AG09309 (cell line): ENCODE measurements at places on chromosomes 13 and 19.

DNA sequence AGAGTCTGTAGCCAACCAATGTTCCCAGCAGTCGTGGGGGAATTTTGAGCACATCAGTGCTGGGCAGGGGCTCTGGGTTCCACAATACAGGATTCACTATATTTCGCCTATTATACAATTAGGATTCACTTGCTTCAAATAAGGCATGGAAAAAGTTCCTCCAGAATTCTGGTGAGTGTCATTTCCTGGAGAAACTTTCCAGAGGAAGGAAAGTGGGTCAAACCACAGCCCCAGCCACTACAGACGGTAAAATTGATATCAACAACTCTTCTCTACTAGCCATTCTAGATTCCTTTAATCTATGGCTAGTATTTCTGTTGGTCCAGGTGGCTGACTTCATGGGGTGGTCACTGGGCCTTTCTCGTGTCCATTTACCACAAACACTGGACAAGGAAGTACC lies 10.5 kb downstream of the MYCBP2 start:
- DNase-seq, result no peak

GRCh38 chr13:31424130-31424729 lies 224.5 kb downstream of the B3GLCT start:
- DNase-seq, result peak; percentile 51

- no peak for DNase-seq
These were observed 626.1 kb downstream of the DACH1 start for GRCh38 chr13:71240911-71241310.

- DNase-seq, result no peak
These were observed 7.5 kb downstream of the ARL11 start for GRCh38 chr13:49635599-49636433.

DNA sequence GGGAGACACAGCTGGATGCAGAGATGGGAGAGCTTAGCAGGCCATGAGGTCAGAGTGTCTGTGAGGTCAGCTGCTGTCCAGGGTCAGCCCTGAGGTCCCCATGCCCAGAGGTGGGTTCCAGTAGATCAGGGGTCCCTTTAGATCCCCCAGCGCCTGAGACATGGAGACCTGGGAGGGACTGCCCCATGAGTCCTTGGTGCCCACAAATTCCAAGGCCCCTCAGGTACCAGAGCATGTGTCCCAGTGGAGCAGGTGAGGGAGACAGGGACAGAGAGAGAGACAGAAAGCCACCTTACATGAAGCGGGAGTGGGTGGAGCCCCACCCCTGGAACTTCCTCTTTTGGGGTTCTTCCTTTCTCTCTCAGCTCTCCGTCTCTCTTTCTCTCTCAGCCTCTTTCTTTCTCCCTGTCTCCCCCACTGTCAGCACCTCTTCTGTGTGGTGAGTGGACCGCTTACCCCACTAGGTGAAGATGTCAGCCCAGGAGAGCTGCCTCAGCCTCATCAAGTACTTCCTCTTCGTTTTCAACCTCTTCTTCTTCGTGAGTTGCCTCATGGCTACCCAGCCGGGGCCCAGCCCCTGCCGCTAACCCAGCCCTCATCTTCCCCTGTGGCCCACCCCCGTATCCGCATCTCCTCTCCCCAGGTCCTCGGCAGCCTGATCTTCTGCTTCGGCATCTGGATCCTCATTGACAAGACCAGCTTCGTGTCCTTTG lies at the start of gene CD37:
Gene CD37 (plus strand): TSS at position 336 of the 713 bp plus-strand sequence. CDS start 135 bp downstream, at position 471.
- no peak for DNase-seq

GRCh38 chr13:97768134-97768533 lies 185.3 kb upstream of the IPO5 start:
- no peak for DNase-seq

GRCh38 chr13:97844151-97844550 lies 109.3 kb upstream of the IPO5 start:
- DNase-seq, result no peak

GRCh38 chr13:109840201-109840892 lies 54.0 kb upstream of the IRS2 start:
- DNase-seq, result peak; percentile 34

GRCh38 chr13:23990455-23990854 lies 93.2 kb upstream of the C1QTNF9B start:
- DNase-seq, result no peak

- no peak for DNase-seq
These were observed 3.2 kb downstream of the ZNF230 start for GRCh38 chr19:44005973-44006372.

- DNase-seq, result no peak
These were observed 71.6 kb downstream of the DPRX start for GRCh38 chr19:53703361-53703760.

DNA sequence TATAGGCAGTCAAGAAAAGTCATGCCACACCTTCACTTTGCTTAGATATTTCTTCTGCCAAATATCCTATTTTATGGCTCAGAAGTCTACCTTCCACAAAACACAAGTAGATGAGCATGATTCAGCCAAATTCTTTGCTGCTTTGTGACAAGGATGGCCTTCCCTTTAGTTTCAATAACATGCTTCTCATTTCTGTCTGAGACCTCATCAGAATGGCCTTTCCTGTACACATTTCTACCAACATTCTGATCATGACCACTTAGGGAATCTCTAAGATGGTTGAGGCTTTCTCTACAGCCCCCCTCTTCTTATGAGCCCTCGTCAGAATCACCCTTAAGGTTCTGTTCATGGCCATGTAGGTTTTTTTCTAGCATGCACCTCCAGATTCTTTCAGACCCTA lies 96.2 kb downstream of the COL4A2 start:
- no peak for DNase-seq

DNA sequence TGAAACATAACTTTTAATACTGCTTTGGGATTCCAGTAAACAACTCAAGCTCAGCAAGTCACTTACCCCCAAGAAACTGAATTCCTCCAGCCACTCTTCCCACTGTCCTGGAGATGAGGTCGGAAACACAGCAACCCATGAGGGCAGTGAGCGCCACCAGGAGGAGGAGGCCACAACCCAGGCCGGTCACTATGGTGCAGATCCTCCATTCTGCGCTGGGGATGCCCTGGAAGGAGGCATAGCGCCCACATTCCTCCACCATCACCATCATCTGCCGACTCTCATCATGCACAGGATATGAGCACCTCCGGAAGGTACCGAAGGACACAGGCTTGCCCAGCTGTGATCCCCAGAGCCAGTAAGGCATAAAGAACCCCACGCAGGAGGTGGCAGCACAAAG lies 2.2 kb downstream of the LHFPL6 start:
- no peak for DNase-seq

DNA sequence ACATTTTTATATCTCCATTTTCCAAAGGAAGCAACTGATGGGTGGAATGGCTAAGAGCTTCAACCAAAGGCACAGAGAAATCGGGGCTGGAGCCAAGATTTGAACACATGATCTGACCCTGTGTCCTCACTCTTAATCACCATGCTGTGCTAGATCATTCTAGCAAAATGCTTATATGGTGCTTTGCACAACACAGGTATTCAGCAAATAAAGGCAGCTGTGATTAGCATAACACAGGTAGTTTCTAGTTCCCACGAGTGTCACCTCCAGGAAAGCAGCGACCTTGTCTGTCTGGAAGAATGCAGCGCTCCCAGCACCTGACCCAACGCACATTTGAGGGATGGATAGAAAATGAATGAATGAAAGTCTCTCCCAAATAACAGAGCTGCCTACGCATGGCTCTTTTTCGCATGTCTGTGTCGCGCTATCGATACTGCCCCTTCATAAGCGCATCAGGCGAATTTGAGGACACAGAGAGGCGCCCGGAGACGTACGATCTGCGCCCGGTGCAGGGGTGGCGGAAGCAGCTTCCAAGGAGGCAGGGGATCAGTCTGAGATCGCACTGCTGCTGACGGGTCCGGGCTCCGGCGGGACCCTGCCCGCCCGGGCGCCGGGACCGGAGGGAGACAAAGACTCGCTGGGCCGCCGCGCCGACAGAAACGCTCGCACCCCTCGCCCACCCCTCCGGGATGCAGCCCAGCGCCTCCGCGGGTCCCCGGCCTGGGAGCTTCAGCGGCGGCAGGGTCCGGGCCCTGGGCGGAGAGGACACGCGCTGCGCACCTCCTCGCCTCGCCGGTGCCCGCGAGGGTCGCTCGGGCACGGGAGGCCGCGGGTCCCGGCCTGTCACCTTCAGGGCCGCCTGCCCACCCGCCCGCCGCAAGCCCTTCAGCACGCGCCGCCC lies 609 bp downstream of the EPS15L1 start:
- DNase-seq, result no peak

DNA sequence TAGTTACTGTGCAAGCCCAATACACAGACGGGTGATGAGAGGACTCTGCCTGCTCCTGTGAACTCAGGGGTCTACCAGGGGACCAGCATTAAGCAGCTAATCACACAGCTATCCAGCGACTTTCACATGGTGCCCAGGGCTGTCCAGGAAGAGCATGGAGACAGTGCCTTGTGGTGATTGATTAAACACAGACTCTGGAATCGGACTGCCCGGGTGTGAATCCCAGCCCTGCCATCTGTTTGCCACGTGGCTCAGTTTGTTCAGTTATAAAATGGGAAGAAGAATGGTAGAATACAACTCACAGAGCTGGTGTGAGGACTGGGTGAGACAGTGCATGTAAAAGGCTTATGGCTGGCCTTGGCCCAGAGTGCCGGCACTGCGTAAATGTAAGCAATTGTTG lies 42.1 kb upstream of the NPAS1 start:
- no peak for DNase-seq

DNA sequence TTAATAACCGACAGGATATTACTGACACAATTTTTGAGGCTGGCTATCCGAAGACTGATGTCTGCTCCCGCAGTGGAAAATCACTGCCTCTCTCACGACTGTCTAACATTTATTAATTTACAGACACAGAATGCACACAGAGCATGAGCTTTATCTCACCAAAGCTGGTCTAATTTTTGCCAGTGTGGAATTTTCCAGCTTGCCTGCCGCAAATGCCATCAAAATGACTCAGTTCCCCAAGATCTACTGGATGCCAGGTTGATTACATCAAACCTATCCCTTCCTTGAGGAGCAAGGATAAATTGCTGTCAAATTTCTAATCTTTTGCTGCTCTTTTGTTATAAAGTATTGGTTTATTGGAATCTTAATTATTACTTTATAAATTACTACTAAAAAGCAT lies 1775.1 kb upstream of the PCDH20 start:
- DNase-seq, result peak; percentile 24

GRCh38 chr13:67267136-67267535 lies 37.0 kb upstream of the PCDH9 start:
- no peak for DNase-seq

- DNase-seq, result no peak
These were observed 33.8 kb downstream of the COL4A2 start for GRCh38 chr13:110340812-110341444.

DNA sequence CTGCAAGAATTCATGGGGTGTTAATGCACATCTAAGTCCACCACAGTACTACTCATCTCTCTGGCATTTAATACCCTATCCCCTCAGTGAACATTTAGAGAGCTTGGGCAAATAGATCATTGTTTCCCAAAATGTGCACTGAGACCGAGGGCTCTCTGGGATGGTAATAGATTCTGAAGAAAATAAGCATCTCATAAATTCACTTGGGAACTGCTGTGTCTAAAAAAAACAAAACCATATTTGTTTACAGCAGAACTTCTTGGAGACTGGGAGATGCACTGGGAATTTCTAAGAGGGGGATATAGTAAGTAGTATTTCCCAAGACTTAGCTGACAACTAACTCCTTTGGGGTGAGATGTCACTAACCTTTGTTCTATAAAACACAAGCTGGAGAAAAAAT lies 58.4 kb downstream of the ENOX1 start:
- no peak for DNase-seq

- DNase-seq, result no peak
These were observed 253.3 kb downstream of the LIG4 start for GRCh38 chr13:107961849-107962608.

DNA sequence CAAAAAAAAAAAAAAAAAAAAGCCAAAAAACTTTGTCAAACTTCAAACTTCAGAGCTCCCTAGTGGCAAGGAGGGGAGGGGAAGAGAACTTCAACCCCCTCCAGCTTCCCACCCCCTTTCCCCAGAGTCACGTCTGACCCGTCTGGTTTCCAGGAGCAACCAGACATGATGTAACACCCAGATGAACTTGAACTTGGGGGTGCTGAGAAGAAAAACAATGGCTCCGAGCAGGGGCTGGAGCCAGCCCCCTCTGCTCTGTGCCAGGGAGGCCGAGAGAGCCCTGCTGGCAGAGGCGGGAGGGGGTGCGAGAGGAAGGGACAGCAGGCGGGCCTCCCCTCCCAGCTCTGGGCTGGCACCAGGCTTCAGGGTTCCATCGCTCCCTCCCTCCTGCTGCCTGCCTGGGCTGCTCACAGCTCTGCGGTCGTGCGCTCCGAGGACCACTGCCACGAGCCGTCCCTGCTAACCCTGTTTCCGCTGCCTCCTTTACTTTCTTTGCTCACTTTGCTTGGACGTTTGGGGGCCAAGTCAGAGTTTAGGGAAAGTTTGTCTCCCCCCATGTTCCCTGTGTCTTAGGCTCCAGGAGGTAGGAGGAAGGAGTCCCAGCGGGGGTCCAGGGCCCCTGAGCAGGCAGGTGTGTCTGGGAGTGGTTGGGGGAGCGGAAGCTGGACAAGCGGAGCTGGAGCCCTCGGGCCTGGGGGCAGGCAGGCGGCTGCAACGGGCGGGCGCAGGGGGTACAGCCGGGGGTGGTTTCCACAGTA lies 11.1 kb downstream of the LYL1 start:
- DNase-seq, result peak; percentile 80

DNA sequence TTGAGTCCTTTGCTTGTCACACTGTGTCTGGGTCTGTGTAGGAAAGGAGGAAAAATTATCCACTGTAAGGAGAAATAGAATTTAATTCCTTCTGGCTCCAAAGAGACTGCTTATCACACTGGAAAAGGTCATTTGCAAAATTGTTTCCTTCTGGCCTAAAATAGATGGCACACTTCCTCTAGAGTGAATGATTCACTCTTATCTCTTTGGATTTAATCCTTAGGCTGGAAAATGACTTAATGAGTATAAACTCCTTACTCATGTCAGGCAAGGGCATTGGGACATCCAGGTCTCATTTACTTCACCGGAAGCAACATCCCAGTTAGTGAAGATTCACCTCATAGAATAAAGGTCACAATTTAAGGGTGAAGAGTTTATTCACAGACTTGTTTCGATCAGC lies 293.6 kb downstream of the OXGR1 start:
- DNase-seq, result no peak

GRCh38 chr19:50465000-50465399 lies 11.3 kb upstream of the EMC10 start:
- DNase-seq, result no peak

DNA sequence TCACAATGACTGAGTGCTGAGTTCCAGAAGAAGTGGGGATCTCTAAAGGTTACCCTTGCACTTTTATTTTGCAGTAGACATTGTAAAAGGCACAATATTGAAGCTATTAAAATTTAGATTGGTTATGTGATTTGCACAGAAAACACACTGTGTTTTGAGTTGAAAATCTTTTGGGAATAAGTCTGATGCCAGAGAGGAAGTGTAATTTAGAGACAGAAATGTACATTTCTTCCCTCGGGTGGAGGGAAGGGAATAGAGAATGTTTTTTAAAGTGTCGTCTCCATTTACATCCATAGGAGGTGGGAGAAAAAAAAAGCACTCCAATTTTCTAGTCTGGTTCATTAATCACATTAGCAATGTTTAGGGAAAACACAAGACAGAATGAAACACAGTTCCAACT lies 465.8 kb downstream of the OLFM4 start:
- DNase-seq, result no peak
